CD4-positive, alpha-beta memory T cell (primary cell): ENCODE measurements at places on chromosomes 12 and 14.

- H3K4me1 ChIP-seq, result no peaks in the 10 kb centered on the region
- H3K4me3 ChIP-seq, result no peak overlapping the region
- no peak for DNase-seq
- H3K27me3 ChIP-seq, result no peaks in the 10 kb centered on the region
- no peaks in the 10 kb centered on the region for H3K36me3 ChIP-seq
- no peak overlapping the region for H3K27ac ChIP-seq
Observed at GRCh38 chr14:54182419-54183045, 214.3 kb upstream of the CDKN3 start.

DNA sequence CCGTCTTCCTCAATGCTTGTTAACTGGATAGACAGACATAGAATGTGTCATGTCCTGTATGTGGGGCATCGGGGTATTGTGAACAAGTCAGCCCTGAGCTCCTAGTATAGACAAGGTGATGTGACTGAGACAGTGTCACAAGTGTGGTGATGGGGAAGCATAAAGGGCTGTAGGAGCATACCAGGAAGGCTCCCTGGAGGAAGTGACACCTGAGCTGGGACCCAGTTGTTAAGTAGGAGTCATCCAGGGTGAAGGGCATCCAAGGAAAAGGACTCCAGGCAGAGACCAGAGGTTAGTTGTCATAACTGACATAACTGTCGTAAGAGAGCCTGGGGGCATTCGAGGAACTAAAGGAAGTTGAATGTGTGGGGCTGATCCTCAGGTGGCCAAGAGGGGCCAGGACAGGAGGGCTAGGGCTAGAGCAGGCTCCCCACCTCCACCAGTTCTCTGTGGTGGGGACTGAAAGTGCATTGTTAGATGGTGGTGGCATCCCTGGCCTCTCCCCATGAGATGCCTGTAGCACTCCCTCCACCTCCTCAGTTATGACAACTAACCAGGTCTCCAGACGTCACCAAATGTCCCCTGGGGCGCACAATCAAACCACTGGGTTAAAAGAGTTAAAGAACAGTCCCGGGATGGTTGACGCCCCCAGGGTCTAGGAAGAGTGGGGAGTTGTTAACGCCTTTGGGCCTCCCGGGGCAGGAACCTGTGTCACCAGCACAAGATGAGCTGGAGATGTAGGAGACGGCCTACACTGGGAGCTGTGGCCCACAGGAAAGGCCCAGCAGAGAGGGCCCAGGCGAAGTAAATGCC is 2.4 kb downstream of the FICD start:
- H3K27me3 ChIP-seq, result no peaks in the 10 kb centered on the region
- no peak overlapping the region for H3K4me3 ChIP-seq
- H3K27ac ChIP-seq, result no peak overlapping the region
- peaks cover 40% of the 10 kb centered on the region for H3K36me3 ChIP-seq

DNA sequence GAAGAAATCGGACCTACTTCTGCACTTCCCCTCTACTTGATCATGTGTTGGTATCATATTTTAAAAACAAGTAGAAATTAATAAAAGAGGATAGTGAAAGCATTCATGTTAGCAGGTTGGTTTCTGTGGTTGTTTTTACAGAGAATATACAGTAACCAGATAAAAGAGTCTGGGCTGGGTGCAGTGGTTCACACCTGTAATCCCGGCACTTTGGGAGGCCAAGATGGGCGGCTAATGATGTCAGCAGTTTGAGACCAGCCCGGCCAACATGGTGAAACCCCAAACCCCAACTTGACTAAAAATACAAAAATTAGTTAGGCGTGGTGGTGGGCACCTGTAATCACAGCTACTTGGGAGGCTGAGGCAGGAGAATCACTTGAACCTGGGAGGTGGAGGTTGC is 55.9 kb downstream of the LRP6 start:
- no peaks in the 10 kb centered on the region for H3K27me3 ChIP-seq
- peak; percentile 53 for DNase-seq
- H3K27ac ChIP-seq, result no peak overlapping the region
- no peak overlapping the region for H3K4me3 ChIP-seq
- peaks cover 6% of the 10 kb centered on the region for H3K4me1 ChIP-seq
- H3K36me3 ChIP-seq, result no peaks in the 10 kb centered on the region

GRCh38 chr12:118680356-118680963 is 300.9 kb upstream of the SRRM4 start:
- no peaks in the 10 kb centered on the region for H3K4me1 ChIP-seq
- H3K27me3 ChIP-seq, result no peaks in the 10 kb centered on the region
- H3K36me3 ChIP-seq, result no peaks in the 10 kb centered on the region
- DNase-seq, result no peak
